ENCODE measurements at places on chromosomes 5 and 9. TPM values are rescaled to one million over a fixed set of nuclear protein-coding genes. Genes with fewer than 3 reads are reported as not detected.

ARHGEF28 gene
- not detected for total RNA-seq

GZMA gene
- 22.6 TPM for total RNA-seq

PCA3 gene
- total RNA-seq = not detected

DNA sequence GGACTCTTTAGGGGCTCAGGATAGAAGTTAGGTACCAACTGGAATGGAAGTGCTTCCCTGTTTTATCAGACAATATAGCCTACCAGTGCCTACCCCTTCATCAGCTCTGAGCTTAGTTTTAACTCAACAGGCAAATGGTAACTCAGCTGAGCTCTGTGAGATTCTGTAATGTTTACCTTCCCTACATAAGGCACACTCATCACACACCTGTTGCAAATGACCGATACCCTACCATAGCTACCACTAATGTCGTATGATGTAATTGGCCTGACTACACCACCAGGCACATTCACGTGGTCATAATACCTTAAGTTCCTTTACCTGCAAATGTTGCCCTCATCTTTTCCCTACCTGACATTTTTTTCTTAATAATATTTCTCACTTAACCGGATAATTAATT is 254.8 kb downstream of the ADGRV1 start:
- DNase-seq = no peak

All from CD4-positive, CD25-positive, alpha-beta regulatory T cell (primary cell).